ENCODE measurements at places on chromosomes 1 and 21.

DNA sequence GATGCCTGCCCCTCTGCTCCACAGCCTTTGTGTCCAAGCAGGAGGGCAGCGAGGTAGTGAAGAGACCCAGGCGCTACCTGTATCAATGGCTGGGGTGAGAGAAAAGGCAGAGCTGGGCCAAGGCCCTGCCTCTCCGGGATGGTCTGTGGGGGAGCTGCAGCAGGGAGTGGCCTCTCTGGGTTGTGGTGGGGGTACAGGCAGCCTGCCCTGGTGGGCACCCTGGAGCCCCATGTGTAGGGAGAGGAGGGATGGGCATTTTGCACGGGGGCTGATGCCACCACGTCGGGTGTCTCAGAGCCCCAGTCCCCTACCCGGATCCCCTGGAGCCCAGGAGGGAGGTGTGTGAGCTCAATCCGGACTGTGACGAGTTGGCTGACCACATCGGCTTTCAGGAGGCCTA is 754 bp downstream of the BGLAP start:
- DNase-seq: no peak

GRCh38 chr1:32316903-32317277 is 19.1 kb downstream of the MARCKSL1 start:
- no peak for DNase-seq

DNA sequence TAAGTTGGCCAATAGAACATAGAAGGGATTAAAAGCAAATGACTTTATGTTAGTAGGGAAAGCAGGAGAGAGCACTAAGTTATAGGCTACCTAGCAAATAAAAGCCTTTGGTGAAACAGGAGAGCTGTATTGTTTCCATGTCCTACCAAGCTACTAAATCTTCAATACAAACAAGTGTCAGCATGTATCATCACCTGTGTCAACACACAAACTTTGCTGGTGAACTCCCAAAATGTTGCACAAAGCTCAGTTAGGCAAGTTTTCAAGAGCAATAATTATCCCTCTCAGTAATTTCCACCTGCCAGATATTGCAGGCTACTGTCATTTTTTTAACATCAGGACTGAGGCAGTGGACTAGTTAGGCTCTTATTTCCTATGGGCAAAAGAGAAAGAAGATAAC is 77.7 kb upstream of the ADAM30 start:
- no peak for DNase-seq

DNA sequence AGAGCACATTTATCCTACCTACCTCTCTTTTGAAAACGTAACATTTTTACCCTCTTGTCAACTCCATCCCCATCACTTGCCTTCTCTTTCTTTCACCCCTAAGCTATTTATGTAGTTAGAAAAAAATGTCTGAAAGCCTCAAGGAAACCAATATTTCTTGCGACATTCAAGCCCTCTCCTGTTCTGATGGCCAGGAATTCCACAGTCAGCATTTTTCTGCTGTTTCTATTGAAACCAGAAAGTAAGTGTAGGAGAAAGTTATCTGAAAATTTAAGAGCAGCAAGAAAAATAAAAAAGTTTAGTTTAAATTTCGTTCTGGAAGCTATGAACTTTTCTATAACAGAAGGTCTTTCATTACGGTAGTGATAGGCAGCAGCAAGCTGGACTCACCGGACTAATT is 247.6 kb upstream of the PBX1 start:
- no peak for DNase-seq

DNA sequence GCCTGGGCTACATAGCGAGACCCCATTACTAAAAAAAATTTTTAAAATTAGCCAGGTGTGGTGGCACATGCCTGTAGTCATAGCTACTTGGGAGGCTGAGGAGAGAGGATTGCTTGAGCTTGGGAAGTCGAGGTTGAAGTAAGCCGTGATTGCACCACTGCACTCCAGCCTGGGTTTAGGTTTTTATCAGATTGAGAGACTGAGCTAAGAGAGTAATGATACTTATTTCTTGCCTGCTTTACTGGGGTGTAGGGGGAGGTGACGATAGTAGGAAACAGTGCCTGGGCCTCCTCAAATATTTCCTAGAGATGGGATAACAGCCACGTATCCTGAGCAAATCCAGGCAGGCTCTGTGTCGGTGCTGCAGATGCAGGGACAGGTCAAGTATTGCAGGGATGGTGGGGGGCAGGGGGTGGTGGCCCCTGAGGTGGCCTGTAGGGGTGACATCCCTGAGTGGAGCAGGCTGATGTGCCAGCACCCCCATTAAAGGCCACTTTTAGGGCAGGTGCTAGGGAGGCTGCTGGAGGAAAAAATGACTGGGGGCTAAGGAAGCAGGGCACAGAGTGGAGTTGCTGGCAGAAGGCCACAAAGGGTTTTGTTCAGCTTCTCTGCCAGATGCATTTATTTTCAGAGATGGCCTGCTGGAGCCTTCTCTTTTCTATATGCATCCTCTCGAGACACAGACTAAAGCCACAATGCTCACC is 130.5 kb downstream of the RHOU start:
- no peak for DNase-seq

DNA sequence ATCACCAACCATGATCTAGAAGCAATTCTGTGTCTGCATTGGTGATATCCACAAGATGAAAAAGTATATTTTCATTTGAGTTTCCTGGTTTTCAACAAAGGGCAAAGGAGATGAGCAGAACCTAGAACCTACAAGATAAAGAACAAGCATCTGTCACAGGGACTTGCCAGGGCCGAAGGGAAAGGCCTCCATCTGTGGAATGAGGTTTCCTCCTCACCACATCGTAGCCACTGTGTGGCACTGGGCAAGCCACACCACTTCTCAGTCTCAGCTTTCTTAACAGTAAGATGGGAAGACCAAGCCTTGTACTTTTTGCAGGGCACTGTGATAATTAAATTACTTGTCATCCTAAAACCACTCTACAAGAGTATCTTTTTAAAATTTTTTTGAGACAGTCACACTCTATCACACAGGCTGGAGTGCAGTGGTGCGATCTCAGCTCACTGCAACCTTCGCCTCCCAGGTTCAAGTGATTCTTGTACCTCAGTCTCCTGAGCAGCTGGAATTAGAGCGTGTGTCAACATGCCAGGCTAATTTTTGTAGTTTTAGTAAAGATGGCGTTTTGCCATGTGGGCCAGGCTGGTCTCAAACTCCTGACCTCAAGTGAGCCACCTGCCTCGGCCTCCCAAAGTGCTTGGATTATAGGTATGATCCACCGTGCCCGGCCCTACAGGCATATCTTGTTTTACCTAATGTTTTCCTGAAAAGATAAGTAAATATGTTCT is 45.8 kb downstream of the ARHGEF11 start:
- DNase-seq: no peak

GRCh38 chr1:41640141-41640751 is 155.8 kb upstream of the EDN2 start:
- no peak for DNase-seq

GRCh38 chr1:25765923-25766589 is 33.9 kb upstream of the SELENON start:
- DNase-seq: no peak

DNA sequence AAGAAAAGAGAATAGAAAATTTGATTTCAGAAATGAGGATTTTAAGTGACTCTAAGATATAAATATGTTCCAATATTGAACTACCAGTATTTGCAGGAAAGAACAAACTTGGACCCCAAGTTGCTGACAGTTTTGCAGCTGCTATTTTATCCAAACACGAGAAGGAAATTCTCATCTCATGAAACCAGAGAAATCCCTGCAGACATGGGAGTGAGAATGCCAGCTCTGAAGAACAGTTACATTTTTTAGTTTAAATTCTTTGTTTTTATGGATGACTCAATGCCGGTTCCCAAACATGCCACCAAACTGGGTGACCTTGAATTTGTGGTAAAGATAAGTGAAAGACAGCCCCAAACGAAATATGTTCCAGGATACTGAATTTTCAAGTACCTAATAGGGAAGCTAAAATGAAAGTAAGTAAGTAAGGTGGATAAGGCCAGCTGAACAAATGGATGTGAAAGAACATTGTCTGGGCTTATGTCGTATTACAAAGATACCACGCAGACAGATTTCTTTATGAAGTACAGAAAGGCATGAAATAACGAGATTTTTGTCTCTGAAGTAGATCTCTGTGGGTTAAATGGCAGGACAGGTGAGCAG is 19.9 kb downstream of the TLR5 start:
- DNase-seq: no peak

All from activated naive CD4-positive, alpha-beta T cell treated with Interleukin-2 at 50 U/mL for 16 hours (primary cell).